ENCODE measurements at places on chromosomes 7 and 10.

- DNase-seq: no peak
Measured at GRCh38 chr7:132317701-132318351, 258.4 kb downstream of the PLXNA4 start.

DNA sequence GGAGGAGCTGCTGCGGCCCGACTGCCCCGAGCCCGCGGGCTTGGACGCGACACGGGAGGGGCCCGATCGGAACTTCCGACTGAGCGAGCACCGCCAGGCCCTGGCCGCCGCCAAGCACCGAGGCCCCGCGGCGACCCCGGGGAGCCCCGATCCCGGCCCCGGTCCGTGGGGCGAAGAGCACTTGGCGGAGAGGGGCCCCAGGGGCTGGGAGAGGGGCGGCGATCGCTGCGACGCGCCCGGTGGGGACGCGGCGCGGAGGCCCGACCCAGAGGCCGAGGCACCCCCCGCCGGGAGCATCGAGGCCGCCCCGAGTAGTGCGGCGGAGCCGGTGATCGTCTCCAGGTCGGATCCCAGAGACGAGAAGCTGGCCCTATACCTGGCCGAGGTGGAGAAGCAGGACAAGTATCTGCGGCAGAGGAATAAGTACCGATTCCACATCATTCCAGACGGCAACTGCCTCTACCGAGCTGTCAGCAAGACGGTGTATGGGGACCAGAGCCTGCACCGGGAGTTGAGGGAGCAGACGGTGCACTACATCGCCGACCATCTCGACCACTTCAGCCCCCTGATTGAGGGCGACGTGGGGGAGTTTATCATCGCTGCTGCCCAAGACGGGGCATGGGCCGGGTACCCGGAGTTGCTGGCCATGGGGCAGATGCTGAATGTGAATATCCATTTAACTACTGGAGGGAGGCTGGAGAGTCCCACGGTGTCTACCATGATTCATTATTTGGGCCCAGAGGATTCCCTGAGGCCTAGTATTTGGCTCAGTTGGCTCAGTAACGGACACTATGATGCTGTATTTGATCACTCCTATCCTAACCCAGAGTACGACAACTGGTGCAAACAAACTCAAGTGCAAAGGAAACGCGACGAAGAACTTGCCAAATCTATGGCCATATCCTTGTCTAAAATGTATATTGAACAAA lies 1.4 kb downstream of the OTUD1 start:
- no peak for DNase-seq

DNA sequence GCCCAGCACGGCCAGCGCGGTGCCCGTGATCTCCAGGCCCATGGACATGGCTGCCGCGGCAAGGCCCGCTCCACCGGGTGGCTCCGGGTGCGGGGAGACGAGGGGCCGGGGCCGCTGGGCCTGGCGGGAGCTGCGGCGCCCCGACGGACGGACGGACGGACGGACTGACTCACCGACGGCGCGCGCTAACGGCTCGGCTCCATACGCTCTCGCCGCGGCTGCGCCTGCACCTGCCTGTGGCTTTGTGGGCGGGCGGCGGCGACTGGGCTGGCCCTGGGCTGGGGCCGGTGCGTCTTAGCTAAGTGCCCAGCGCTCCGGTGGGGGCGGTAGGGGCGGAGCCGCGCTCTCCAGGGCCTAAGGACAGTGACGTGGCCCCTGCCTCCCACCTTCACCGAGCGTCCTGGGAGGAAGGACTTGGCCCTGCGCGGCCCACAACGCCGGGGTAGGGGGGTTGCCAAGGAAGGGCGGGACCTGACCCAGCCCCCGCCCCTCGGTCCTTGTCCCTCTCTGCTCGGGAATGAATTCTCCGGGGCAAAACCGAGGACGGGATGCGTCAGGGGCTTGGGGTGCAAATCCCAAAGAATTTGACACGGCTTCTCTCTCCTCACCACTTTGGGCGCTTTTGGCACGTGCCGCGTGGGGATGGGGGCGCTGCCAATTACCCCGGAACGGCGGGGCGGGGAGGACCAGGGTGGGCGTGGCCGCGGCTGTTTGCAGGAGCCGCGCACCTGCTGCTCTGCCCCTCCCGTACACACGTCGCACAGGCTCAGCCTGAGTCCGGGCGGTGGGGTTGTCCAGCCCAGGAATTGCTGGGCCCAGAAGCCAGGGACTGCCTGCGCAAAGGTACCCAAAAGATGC lies at the start of gene CLDN3:
Gene CLDN3, minus strand, starts transcription at position 269 of the 858 bp plus-strand sequence. Its CDS starts 221 bp downstream, at position 48.
- DNase-seq: no peak

DNA sequence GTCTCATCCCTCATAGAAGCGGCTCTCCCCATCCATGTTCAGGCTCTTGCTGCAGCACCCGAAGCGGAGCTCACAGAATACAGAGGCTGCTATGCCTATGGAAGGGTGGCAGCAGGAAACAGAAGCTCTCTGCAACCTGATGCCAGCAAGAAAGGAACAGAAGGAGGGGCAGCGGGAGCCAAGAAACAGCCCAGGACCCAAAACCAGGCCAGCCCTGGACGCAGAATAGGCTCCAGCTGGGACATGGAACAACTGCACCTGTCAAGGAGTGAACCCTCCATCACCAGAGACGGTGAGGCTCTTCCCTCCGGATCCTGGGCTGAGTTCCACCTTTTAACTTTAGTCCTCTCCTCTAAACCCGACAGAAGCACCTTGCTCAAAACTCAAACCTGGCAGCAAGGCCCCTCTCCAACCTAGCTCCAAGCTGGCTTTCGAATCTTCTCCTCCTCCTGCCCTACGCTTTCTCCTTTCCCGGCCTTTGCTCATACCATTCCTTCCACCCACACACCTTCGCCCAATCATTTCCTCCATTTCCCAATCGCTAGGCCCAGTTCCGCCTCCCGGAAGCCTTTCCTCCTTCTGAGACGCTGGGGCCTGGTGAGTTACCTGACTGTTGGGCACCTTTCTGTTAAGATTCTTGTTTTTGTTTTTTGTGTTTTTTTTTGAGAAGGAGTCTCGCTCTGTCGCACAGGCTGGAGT lies 122.8 kb upstream of the ZNF92 start:
- DNase-seq: no peak

- DNase-seq: no peak
Measured at GRCh38 chr10:128286141-128286761, 160.0 kb upstream of the MKI67 start.

- no peak for DNase-seq
Measured at GRCh38 chr7:19482628-19483027, 226.2 kb downstream of the POLR1F start.

DNA sequence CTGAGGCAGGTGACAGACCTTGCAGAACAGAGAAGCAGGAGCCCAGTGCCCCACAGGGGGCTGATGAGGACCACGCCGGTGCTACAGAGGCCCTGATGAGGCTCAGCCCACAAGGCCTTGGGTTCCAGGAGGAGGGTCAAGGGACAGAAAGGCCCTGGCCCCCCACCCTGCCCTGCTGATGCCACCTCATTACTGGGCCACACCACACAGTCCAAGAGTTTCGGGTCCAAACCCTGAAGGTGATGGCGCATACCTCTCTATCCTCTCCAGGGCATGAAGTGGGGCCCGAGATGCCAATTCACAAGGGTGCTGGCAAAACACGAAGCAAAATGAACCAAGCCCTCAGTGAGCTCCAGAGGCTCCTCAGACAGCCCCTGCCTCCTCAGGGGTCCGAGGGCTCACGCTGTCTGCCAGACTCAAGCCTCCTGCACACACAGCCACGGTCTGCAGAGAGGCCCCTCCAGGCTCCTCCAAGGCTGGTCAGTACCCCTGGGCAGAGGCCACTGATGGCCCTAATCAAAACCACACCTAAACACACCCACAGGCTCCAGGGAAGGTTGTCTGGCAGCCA lies 32.3 kb downstream of the RASGEF1A start:
- no peak for DNase-seq

GRCh38 chr7:36906448-36906847 lies 182.2 kb upstream of the AOAH start:
- DNase-seq: no peak

DNA sequence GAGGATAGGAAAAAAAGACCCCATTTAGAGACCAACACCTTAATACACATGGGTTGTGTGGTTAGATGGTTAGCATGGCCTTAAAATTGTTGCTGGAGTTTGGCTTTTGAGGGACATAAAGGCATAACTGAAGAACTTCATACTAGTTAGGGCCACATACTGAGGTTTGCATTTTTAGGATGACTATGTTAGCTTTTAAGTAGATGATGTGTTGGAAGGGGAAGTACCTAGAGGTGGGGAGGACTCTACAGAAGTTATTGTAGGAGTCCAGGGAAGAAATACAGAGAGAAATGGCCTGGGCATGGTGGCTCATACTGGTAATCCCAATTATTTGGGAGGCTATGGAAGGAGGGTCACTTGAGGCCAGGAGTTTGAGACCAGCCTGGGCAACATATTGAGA lies 40.5 kb downstream of the ENTPD1 start:
- DNase-seq: no peak

DNA sequence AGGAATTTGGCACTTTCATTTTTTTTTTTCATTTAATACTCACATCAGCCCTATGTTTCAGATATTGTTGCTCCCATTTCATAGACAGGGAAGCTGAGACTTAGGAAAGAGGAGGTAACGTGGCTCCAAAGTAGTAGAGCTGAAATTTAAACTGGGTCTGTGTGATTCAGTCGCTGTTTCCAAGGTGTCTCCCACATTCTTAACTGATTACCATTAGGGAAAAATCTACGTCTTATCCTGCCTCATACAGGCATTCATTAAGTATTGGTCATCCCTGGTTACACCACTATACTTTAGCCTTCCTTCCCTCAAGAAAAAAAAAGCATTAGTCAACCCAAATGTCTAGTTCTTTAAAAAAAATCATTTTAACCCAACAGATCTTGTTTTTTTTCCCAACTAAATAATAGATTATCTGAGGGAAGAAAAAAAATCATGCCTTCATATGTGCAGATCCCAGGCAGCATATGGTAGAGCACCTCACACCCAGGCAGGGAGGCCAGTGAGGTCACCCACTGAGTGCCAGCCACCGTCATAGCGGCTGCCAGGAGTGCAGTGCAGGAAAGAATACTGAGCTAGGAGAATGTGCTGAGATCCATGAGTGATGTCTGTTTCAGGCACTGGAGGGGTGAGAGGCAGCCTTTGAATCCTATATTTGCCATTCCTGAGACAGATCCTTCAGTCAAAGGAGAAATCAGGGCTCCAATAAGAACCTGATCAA lies 59.0 kb upstream of the SORCS3 start:
- DNase-seq: no peak

GRCh38 chr7:157097569-157097968 lies 41.2 kb upstream of the UBE3C start:
- no peak for DNase-seq

Measured in stimulated activated CD4-positive, alpha-beta T cell treated with anti-CD3 and anti-CD28 coated beads, Interleukin-1b, Interleukin-23, amount 100 ng/mL, for 1 hour (primary cell).